ENCODE measurements at places on chromosomes 5 and 9.

- DNase-seq: peak; percentile 7
Measured at GRCh38 chr5:17046320-17046719, 110.2 kb upstream of the MYO10 start.

DNA sequence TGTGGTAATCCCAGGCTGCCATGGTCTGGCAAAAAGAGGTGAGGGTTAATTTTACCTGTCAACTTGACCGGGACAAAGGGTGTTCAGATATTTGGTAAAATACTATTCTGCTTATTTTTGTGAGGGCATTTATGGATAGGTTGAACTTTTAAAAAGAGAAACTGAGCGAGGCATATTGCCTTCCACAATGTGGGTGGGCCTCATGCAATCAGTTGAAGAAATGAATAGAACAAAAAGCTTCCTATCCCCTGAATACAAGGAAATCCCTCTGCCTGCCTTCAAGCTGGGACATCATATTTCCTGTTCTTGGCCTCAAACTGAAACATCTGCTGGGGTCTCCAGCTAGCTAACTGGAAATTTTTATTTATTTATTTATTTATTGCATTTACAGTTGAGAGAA, 734.7 kb downstream of the IRX1 start:
- no peak for DNase-seq

DNA sequence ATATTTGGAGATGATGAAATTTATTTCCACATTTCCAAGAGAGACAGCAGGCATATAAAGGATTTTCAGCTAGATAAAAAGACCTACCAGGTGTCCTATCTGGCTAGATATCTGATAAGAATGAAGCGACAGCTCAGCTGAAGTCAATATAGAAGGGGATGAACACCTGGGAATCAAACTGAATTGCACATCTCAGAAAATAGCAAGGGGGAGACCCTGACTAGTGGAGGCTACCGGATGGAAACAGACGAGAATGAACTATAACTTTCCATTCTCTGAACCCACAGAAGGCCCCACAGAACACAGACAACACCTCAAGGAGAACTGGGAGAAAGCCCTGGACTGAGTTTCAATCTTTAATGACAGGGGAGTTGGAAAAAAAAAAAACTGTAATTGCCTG, 51.1 kb downstream of the CPLANE1 start:
- DNase-seq: no peak

- no peak for DNase-seq
Measured at GRCh38 chr9:128163027-128163515, 3.0 kb downstream of the BBLN start.

- no peak for DNase-seq
Measured at GRCh38 chr9:31272456-31273295, 1111.8 kb upstream of the ACO1 start.

DNA sequence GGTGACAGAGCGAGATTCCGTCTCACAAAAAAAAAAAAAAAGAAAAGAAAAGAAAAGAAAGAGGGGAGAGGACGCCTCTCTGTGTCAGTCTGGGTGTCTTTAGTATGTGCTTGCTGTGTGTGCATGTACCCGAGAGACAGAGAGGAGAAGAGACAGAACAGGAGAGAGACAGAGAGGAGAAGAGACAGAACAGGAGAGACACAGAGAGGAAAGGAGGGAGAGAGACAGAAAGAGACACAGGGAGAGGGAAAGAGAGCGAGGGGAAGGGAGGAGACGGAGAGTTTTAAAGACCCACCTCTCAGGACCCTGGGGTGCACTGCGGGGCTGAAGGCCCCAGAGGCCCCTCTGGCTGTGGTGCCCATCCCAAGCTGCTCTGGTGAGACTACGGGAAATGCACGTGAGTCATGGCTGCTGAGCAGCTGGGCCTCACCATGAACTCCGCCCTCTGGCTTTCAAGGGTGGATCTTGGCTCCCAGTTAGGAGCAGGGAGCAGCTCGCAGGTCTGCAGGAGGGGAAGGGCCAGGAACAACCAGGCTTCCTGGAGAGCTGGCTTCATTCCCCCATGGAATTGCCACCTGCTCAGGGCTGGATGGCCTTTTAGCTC, 7.9 kb downstream of the SLC6A3 start:
- DNase-seq: peak; percentile 74

GRCh38 chr9:34653151-34654072, 1.4 kb downstream of the IL11RA start:
- no peak for DNase-seq

DNA sequence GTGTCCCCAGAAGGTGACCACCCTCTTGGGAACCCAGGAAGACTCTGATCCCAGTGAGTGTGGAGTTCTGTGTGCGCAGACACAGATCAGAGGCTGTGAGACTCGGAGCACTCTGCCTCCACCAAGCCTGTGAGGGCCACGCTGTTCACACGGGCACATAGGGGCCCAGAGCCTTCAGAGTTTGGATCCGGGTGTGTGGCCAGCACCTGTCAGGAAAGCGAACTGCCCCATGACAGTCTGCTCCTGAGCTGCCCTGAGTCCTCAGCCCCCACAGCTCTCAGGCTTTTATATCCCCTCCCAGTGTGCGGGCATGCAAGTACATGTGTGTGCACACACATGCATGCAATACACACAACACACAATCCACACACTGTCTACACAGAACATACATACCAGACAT, 161.8 kb upstream of the IRX2 start:
- DNase-seq: no peak

DNA sequence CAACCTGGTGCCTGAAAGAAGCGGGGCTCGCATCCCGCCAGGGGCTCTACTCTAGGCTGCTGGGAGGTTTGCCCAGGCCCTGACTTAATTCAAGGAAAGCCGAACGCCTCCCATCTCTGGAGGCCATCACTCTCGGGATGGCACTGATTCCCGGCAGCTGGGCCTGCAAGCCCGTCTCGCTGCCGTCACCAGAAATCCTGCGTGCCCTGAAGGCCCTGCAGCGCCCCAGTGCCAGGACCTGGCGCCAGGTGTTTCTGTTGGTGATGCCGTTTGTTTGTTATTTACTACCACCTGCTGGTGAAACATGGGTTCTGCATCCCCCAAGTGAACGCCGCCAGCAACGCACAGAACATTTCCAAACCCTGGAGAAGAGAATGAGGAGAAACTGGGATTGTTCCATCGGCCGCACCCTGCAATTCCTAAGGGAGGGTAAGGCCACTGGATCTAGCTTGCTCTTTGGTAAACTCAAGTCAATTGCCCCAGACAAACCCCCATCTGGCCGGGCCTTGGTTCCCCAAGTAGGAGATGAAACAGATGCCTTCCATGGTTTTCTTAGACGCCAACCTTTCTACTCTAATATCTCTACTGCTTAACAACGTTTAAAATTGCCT, 77.9 kb downstream of the AK8 start:
- DNase-seq: peak; percentile 86

Measured in NCI-H345 (cell line).